Stimulated activated CD8-positive, alpha-beta memory T cell treated with anti-CD3 and anti-CD28 coated beads, Interleukin-4, amount 100 ng/mL, for 48 hours (primary cell): ENCODE measurements at places on chromosomes 2 and 18.

DNA sequence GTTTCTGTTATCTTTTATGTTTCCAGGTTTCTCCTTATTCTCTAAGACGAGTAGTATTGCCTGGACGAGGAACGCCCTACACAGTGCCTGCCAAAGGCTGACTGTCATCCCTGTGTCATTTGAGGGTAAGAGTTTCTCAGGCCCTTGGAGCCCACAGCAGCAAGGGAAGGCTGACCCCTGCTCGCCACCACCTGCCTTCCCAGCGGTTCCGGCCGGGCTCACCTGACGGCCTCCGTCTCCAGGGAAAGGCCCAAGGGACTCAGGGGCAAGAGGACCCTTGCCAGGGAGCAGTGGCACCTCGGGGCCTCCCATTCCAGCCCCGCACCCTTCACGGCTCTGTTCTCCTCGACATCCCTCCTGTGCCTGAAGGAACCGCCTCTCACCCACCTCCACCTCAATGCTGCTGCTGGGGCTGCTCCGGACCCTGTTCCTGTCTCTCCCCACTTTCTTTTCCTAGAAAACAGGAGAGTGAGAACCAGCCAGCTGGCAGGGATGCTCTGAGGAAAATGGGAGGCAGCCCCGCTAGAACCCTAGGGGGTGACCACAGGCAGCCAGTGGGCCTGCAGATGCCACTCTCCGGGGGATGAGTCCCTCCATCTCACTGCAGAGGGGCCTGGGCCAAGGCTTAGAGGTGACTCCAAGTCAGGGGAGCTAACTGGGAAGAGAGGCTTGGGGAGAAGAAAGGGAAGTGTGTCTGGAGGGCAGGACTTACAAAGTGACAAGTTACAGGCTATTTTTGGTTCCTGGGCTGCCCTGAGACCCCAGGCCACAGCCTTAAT, 1.9 kb downstream of the LIMS2 start:
- no peak for DNase-seq

DNA sequence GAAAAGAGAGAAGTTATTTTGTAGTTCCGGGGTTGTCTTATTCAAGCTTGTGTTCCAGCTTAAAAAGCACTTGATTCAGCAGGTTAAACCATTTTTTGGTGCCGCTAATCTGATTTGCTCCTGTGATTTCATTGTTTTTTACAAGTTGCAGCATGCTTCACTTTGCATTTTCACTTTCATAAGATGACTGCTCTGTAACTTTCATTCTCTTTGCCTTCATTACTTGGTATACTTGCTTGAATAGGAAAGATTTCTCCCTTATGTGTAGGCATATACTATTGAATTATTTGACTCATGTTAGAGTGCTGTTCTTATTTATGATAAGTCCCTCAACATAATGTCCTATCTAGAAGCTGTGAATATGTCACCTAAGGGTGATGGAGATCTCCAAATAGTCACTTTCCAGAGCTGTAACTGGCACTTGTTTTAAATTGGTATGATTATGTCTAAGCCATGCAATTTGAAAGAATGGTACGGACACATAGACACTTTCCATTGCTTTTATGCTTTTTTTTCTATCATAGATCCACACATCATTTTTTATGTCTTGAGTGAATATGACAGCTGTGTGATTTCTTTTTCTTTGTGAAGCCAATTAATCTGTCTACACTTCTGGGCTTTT, 254.5 kb downstream of the DSEL start:
- no peak for DNase-seq

GRCh38 chr2:107469437-107469995, 357.2 kb upstream of the RGPD4 start:
- DNase-seq: no peak

DNA sequence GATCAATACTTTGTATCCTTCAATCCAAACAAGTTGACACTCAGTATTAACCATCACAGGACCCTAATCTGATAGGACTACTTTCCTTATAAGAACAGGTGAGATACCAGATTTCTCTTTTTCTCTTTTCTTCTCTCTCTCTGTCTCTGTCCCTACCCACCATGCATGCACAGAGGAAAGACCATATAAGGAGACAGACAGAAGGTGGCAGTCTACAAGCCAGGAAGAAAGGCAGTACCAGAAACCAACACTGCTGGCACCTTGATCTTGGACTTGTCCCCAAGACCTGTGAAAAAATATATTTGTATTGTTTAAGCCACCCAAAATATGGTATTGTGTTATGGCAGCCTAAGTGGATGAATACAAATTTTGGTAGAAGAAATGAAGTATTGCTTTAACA, 156.2 kb upstream of the KCNH7 start:
- no peak for DNase-seq

- no peak for DNase-seq
These were observed 261.6 kb downstream of the LTBP1 start for GRCh38 chr2:33208400-33208799.

GRCh38 chr2:207655000-207655399, 29.8 kb upstream of the METTL21A start:
- DNase-seq: no peak

DNA sequence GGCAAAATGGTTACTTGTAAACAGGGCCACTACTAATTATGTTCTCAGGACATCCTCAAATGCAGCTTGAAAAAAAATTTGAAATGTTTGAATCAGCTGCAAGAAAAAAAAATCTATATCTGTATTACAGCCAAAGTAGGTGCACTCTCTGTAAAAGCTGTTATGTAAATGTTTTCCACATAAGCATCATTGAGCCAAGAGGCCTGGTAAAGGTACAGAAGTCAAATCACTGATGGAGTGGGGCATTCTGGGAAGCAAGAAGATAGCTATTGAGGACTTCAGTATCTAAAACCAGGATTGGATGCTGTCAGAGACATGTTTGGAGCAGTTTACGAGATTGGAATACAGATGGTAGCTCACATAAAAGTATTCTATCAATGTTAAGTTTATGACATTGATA, 80.3 kb downstream of the MAPRE2 start:
- DNase-seq: no peak

- no peak for DNase-seq
These were observed 413.0 kb downstream of the MTX2 start for GRCh38 chr2:176682278-176682677.

- no peak for DNase-seq
These were observed 95.7 kb downstream of the MEIS1 start for GRCh38 chr2:66530651-66531050.

- DNase-seq: no peak
These were observed 25.4 kb upstream of the SCN7A start for GRCh38 chr2:166519391-166519962.

DNA sequence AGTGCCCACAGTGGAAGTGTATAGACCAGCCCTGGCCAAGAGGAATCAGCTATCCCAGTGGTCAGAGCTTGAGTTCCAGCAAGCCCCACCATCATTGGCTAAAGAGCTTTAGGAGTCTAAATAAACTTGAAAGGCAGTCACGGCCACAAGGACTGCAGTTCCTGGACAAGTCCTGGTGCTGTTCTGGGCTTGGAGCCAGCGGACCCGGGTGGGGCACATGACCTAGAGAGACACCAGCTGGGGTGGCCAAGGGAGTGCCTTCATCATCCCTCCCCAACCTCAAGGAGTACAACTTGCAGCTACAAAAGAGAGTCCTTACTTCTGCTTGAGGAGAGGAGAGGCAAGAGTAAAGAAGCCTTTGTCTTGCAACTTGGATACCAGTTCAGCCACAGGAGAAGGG, 439.8 kb upstream of the TMEFF2 start:
- DNase-seq: no peak

- DNase-seq: no peak
These were observed 167.7 kb downstream of the PLCL1 start for GRCh38 chr2:197972061-197972460.

GRCh38 chr2:186771850-186772463, 77.0 kb downstream of the ZSWIM2 start:
- DNase-seq: no peak

DNA sequence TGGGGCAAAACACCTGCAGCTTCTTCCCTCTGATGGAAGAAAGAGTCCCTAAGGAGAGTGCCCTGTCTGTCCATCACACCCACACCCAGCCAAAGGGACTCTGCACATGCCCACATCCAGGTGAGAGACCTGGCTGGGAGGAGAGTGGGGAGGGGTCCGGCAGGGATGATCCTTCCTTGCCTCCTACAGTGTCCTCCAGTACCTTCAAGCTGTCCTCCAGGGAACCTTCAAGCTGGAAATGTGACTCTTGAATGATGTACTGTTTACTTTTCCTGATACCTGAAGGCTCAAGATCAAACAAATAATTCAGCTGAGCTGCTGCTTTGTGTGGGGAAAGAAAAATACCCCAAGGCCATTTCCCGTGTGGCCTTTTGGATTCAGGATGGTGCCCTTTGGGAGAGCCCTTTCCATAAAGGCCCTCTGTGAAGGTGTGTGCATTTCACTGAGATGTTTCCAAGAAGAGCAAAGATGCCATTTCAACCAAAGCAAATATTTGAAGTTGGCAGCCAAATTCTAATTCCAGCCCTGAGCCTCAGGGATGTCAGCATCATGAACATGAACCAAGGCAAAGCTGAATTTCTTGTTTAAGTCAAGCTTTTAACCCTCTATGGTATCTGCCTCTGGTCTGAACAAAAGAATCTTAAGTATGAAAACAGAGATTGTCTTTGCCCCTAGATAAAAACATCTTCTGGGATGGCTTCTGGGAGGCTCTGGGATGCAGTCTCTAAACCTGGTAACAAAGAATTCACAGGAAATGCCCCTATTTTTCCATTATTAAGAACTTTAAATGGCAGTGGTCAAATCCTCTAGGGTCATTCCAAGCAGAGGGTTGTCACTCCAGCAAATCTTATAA, 11.1 kb downstream of the EVA1A start:
- DNase-seq: no peak

GRCh38 chr2:40249577-40249976, 202.3 kb downstream of the SLC8A1 start:
- no peak for DNase-seq

DNA sequence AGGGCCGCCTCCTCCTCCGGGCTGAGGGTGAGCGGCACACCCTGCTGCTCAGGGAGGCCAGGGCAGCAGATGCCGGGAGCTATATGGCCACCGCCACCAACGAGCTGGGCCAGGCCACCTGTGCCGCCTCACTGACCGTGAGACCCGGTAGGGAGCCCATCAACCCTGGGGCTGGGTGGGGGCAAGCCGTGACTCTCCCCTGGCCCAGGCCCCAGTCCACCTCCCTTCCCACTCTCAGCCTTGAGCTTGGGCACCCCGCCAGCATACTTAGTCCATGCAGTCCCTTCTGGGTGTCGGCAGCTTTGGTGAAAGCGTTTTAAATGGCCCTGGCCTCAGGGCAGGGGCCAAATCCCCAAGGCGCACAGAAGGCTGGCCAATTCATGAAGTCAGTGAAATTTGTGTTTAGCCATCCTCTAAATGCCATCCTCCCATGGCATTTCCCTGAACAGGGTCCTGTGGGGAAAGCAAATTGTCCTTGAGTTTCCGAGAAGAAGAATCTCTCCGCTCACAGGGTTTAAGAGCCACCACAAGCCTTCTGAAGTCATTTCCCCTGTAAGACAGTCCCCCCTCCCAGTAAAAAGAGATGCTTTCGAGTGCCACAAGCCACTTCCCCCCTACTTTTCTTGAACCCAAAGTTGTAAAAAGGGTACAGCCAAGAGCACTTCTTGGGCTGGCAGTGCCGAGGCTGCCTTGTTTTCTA, 17.2 kb downstream of the SPEG start:
- no peak for DNase-seq

- DNase-seq: no peak
These were observed 101.4 kb downstream of the PDCL3 start for GRCh38 chr2:100664021-100664755.

DNA sequence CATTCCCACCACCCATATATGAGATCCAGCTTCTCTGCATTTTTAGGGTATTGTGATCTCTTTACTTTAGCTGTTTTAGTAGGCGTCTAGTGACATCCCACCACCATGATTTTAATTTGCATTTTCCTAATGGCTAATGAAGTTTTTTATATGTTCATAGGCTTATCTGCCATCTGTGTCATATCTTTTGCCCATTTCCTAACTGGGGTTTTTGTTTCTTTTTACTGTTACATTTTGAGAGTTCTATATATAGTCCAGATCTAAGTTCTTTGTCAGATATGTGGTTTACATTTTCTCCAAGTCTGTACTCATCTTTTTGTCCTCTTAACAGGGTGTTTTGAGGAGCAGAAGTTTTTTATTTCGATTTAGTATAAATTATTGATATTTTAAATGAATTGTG, 39.6 kb downstream of the PTPN2 start:
- DNase-seq: no peak

GRCh38 chr2:236706288-236706687, 136.7 kb downstream of the ACKR3 start:
- DNase-seq: no peak

GRCh38 chr2:216133397-216133796, 24.2 kb downstream of the XRCC5 start:
- no peak for DNase-seq

GRCh38 chr2:162012565-162013058, 61.4 kb downstream of the DPP4 start:
- DNase-seq: no peak
